ENCODE measurements at places on chromosomes 2 and 18.

GRCh38 chr18:75214766-75215510, 4.3 kb downstream of the TSHZ1 start:
- DNase-seq: no peak

GRCh38 chr2:79861059-79861374, 348.2 kb downstream of the CTNNA2 start:
- DNase-seq: no peak

DNA sequence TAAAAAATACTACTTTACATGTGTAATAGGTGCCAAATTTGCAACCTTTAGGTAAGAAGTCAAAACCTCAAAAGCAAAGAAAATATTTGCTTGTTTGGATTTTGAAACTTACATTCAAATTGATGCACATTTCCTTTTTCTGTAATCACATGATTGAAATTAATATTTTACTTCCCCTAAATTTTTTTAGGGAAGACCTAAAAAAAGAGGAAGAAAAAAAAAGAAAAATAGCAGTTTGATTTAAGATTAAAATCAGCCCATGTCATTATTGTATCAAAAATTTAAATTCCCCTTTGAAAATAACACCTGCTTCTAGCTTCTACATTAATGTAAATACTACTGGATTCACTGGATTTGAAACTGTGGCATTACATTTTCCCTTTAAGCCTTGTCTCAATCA, 68.2 kb upstream of the STON1 start:
- no peak for DNase-seq

GRCh38 chr2:172087207-172087779, 2.0 kb downstream of the DLX1 start:
- no peak for DNase-seq

- DNase-seq: no peak
These were observed 177.5 kb downstream of the CD8B2 start for GRCh38 chr2:106664669-106665068.

- DNase-seq: no peak
These were observed 1010.0 kb upstream of the CELF4 start for GRCh38 chr18:38575648-38576047.

- no peak for DNase-seq
These were observed 4.9 kb downstream of the PXDN start for GRCh38 chr2:1739322-1739957.

DNA sequence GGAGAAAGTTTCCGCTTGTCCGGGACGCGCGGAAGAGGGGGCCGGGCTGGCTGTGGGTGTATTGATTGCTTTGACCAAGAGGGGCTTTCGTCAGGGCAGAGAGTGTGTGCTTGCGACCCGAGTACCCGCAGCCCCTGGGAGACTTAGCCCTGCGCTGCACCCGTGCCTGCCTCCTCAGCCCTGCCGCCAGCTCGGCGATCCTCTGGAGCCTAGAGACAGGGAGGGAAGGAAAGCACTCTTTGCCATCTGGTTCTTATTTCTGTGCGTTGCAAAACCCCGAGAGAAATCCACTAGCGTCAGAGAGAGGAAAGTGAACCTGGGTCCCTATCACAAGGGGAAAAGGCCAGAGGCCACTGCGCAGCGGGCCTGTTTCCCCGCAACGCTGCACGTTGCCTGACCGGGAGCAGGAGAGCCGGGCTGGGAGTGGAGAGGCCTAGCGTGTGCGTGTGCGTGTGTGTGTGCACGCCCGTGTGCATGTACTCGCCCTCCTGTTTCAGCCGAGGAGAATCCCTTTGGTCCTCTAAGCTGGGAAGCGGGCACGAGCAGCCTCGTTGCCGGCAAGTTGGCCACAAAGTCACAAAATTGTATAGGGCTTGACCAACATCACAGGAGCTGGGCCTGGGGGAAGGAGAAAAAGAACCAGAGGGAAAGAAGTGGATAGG, 1.7 kb downstream of the SIX3 start:
- no peak for DNase-seq

- DNase-seq: no peak
These were observed 30.4 kb downstream of the INPP4A start for GRCh38 chr2:98474979-98475632.

- DNase-seq: no peak
These were observed 16.1 kb downstream of the MOCOS start for GRCh38 chr18:36203360-36203895.

GRCh38 chr2:233413559-233414272, 59.4 kb downstream of the DGKD start:
- peak; percentile 78 for DNase-seq

- DNase-seq: no peak
These were observed 888.8 kb upstream of the SOX11 start for GRCh38 chr2:4803396-4803795.

DNA sequence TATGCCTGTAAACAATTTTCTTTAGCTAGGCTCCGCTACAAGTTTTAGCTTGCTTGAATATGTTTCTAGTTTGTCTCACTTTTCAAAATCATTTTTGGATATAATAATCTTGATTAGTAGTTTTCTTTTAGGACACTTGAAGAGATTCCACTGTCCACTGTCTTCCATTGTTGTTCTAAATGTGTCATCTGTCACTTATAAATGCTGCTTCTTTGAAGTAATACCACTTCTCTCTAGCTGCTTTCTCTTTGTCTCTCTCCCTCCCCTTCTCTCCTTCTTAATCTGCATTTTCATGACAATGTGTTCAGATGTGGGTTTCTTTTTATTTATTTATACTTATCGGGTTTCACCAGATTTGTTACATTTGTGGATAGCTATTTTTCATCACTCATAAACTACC, 73.7 kb upstream of the DPP10 start:
- no peak for DNase-seq

DNA sequence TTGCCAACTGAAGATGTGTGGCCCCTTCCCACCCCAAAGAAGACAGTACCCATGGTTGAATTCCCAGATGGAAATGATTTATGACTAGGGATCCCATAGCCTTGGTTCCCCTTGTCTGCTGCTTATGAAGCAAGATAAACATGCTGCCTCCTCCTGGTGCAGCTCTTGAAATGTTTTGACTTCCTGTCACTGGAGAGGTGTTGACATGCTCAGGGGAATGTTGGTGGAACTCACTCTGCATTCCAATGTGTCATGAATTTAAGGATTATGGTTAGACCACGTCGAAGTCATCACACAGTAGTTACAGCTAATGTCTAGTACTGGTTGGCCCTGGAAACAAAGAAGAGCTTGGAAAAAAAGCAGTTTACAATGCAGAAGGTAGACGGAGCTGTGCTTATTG, 69.0 kb upstream of the FAM110C start:
- no peak for DNase-seq

- DNase-seq: no peak
These were observed 263.7 kb upstream of the SPOPL start for GRCh38 chr2:138237667-138238384.

DNA sequence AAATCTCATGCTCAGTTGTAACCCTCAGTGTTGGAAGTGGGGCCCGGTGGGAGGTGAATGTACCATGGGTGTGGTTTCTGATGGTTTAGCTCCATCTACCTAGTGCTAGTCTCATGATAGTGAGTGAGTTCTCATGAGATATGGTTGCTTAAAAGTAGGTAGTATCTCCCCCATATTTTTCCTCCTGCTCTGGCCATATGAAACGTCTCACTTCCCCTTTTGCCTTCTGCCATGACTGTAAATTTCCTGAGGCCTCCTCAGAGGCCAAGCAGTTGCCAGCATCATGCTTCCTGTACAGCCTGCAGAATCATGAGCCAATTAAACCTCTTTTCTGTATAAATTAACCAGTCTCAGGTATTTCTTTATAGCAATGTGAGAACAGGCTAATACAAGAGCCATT, 62.8 kb upstream of the RNF152 start:
- no peak for DNase-seq

DNA sequence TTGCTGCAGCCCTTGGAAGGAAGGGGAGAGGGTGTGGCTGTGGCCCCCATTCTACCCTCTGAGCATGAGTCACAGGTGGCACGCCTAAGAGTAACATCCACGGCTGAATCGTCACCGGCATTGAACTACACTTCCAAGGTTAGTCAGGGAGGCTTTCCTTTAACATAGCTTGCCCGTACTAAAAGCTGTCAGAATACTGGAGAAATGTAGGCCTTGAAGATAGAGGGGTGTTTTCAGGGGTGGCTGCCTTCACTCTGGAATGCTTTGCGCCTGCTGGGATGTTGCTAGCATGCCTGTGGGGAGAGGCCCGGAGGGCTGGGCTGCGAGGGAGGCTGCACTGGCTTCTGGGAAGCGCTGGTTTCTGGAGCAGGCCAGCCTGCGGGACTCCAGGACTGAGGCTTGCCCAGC, 333.7 kb downstream of the AGAP1 start:
- no peak for DNase-seq

GRCh38 chr2:204628926-204629712, 83.8 kb downstream of the PARD3B start:
- no peak for DNase-seq

GRCh38 chr2:20027705-20028434, 15.4 kb upstream of the MATN3 start:
- no peak for DNase-seq

- DNase-seq: no peak
These were observed 8.2 kb upstream of the MBD2 start for GRCh38 chr18:54232485-54233227.

DNA sequence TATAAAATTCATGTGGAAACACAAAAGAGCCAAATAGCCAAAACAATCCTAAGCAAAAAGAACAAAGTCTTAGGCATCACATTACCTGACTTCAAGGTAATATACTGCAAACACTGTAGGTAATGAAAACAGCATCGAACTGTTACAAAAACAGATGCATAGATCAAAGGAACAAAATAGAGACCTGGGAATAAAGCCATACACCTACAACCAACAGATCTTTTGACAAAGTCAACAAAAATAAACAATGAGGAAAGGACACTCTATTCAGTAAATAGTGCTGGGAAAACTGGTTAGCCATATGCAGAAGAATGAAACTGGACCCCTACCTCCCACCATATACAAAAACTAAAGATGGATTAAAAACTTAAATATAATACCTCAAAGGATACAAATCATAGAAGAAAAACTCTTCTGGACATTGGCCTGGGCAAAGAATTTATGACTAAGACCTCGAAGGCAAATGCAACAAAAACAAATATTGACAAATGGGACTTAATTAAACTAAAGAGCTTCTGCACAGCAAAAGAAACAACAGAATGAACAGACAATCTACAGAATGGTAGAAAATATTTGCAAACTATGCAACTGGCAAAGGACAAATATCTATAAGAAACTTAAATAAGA, 218.0 kb downstream of the PHLPP1 start:
- no peak for DNase-seq

DNA sequence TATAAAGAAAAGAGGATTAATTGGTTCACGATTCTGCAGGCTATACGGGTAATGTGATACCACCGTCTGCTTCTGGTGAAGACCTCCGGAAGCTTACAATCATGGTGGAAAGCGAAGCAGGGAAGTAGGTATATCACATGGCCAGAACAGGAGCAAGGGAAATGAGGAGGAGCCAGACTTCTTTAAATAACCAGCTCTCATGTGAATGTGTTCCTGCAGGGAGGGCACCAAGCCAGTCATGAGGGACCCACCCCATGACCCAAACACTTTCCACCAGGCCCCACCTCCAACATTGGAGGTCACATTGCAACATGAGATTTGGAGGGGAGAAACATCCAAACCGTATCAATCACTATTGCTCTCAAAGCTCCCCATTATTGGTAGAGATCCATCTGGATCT, 61.8 kb downstream of the EFEMP1 start:
- DNase-seq: no peak

DNA sequence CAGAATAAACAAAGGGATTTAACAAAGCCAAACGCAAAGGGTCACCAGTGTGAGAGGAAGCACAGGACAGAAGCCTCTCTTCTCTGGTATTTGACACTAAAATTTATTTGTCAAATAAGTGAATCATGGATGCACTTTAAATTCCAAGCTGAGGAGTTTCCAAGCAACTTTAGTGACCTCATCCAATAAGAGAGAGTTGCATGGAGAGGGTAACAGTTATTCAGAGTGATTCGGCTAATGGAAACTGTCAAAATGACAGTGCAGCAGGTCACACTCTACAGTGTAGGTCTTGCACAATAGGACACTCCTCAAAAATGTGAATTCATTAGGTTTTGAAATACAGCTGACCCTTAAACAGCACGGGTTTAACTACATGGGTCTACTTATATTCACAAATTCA, 103.9 kb upstream of the ACVR1C start:
- no peak for DNase-seq

DNA sequence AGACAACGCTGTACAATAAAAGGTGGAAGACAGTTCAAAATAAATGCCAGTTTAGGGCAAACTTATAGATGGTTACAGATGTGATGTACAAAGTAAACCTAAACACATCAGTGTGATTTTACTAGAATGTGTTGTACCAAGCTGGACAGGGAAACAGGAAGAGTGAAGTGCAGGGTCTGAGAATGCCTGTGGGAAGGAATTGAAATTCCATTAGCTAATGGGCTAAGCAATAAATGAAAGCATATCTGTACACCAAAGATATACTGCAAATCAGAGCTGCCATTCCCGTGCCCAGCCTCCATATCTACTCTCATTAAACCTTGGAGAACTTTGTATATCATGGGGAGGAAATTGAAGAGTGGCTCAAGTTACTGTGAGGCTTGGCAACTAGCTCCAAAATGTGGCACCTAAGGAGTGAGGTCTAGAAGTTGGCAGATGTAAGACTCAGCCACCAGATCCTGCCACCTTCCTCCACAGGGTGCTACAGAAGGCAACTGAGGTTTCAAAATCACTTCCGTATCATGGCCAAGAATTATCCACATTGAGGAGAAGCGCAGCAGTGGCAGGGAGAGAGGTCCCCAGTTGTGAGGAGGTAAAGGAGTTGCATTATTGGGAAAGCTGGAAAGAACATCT, 277.8 kb downstream of the TCF4 start:
- no peak for DNase-seq

- DNase-seq: no peak
These were observed 284.1 kb downstream of the DSEL start for GRCh38 chr18:67232406-67232805.

GRCh38 chr2:43333101-43333655, 106.8 kb upstream of the ZFP36L2 start:
- DNase-seq: no peak

DNA sequence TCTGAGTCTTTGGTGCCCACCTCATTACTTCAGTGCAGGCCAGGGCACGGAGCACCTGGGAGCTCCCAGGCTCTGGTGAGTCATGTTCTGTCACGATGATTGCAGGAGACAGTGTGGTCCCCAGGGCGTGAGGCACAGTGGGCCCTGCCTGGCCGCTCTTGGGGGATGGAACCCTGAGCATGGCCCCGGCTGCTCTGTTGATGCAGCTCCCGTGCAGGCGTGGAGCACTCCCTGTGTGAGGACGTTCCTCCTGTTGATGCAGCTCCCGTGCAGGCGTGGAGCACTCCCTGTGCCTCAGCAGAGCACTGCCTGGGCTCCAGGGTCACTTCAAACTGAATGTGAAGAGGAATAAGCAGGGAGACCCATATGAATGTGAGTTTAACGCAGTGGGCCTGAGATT, 30.1 kb downstream of the COPS9 start:
- no peak for DNase-seq

GRCh38 chr2:113342650-113343049, 63.9 kb upstream of the PAX8 start:
- DNase-seq: peak; percentile 66

GRCh38 chr2:196601430-196602306, 37.8 kb upstream of the CCDC150 start:
- no peak for DNase-seq

- no peak for DNase-seq
These were observed 128.4 kb downstream of the CABLES1 start for GRCh38 chr18:23263551-23264235.

- DNase-seq: no peak
These were observed 55.2 kb downstream of the RND3 start for GRCh38 chr2:150432312-150432625.

Measured in Ammon's horn (tissue), 1 donor.